ENCODE measurements at places on chromosomes 5 and 9.

GRCh38 chr5:74605759-74606158 lies 34.8 kb downstream of the ENC1 start:
- no peak for DNase-seq

GRCh38 chr9:134258332-134258731 lies 67.9 kb upstream of the RXRA start:
- no peak for DNase-seq

- no peak for DNase-seq
Observed at GRCh38 chr5:143190260-143190810, 213.2 kb downstream of the NR3C1 start.

- DNase-seq: no peak
Observed at GRCh38 chr5:142100307-142100706, 8.3 kb upstream of the NDFIP1 start.

- no peak for DNase-seq
Observed at GRCh38 chr5:56518820-56519219, 285.7 kb upstream of the ANKRD55 start.

- DNase-seq: no peak
Observed at GRCh38 chr5:68087866-68088265, 127.7 kb upstream of the PIK3R1 start.

Data from NCI-H1092 (cell line).